ENCODE measurements at places on chromosomes 4 and X.

GRCh38 chr4:136748773-136749172 is 783.5 kb downstream of the PCDH18 start:
- DNase-seq = no peak

DNA sequence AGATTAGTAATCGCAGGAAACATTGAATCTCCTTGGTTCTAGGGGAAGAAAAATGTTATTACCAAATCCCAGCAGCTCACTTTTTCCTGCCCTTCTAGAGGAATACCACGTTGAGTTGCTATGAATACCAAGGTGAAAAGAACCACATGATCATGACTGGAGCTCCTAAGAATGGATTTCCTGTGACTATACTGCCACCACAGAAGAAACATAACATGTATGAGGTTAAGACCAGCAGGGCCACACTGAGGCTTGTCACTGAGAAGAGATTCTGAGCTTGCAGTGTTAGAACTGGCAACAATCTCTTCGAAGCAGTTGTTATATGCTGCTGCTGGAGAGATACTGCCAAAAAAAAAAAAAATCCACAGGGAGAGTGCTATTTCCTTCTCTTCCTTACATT is 1235.3 kb downstream of the FSTL5 start:
- DNase-seq = no peak

DNA sequence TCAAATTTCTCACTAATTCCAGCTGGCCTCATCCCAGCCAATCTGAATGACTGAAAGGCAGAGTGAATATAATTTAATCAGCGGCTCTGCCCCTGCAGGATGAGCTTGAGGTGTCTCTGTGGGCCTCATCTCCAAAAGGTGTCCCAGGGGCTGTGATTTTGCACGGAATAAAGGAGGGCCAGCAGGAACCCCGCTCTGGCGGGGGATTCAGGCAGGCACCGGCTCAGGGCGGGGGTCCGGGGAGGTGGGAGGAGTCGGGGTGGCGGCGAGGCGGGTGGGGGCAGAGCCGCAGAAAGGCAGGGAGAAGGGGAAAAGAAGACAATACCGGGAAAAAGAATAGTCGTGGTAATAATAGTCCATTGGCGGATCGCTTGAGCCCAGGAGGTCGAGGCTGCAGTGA is 16.0 kb upstream of the ERCC6L start:
- DNase-seq = no peak

- no peak for DNase-seq
Measured at GRCh38 chrX:72003811-72004750, 93.4 kb downstream of the NHSL2 start.

- no peak for DNase-seq
Measured at GRCh38 chr4:82906469-82906868, 5.9 kb downstream of the THAP9 start.

DNA sequence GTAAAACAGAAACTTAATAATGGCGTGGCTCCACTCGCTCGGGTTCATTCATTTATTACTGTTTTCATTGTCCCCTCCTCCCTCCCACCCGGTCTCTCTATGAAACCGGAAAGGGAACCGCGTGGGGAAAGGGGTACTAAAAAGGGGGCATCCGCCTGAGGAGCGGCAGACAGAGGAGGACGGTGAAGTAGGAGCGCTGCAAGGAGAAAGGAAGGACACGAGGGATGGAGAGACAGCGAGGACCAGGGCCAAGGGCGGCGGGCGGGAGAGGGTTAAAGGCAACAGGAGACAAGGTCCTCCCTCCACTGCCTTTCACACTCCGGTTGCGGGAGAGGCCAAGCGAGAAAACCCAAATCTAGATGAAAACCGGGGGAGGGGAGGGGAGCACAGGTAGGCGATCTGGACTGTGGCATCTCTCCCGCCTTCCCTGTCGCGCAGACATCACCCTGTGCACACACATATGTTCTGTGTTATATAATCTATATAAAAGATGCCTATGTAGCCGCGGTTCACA is 829 bp downstream of the ELOVL6 start:
- peak; percentile 77 for DNase-seq

DNA sequence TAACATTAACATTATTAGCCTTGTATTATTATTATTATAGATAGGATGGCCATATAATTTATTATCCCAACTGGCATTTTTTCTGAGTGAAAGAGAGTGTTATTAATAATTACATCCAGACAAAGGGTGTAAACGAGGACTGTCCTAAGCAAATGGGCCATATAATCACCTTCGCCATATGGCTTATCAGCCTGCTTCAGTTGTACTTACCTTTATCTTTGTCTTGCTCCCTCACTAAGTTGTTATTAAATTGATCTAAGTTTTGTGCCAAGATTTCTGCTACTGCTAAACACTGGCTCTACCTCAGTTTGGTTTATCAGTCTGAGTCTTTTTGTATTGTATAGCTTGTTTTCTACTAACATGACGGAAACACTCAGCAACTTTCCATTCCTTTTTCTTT is 76.9 kb downstream of the STIM2 start:
- no peak for DNase-seq

Measured in activated T-cell treated with anti-CD3 and anti-CD28 coated beads, Interleukin-2, amount 50 U/mL, for 48 hours (primary cell).